ENCODE measurements at places on chromosomes 5 and 9.

DNA sequence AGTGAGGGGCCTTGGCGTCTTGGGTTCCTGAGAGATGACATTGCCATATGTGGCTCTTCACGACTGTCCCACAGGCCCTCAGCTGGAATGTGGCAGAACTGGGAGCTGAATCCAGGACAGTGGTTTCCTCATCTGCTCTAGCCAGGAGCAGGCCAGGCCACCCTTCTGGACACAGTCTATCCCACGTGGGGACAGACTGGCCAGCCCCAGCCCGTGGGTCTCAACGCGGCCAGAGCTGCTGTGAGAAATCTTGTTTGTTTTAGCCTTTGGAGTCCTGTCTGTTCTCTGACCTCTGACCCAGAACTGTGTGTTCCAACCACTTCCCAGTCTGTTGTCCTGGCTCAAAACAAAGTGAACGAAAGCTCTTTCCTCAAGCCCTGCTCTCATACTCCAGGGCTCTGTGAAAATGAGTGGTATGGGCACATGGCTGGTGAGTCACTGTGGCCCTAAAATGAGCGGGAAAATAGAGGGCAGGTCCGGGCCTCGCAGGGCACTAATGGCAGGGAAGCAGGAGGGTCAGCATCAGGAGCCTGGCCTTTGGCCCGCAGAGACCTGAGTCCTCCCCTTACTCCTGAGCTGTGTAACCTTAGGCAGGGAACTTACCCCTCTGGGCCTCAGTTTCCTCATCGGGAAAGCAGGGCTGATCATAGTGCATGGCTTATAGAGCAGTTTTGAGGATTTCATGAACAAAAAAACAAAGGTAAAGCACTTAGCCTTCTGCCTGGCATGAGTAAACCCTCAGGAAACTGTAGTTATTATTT is 34.8 kb upstream of the GLRX start:
- no peak for DNase-seq

DNA sequence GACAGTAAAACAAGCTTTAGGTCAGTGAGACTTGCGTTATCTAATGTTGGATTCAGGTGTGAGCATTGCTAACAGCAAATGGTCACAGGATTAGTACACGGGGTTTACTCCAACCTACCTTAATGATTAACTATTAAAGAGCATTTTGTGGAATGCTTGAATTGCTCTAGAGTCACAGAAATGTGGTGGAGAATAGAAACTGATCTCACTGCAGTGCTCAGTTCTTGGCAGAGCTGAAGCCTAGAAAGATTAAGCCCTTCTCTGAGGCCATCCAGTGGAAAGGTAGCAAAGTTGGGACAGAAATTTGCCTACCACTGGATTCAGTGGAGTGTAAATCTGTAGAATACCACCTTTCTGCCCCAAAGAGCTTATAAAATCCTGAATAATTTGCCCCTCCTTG is 60.9 kb downstream of the ICE1 start:
- no peak for DNase-seq

GRCh38 chr5:123549256-123549904 is 37.4 kb downstream of the CSNK1G3 start:
- no peak for DNase-seq

DNA sequence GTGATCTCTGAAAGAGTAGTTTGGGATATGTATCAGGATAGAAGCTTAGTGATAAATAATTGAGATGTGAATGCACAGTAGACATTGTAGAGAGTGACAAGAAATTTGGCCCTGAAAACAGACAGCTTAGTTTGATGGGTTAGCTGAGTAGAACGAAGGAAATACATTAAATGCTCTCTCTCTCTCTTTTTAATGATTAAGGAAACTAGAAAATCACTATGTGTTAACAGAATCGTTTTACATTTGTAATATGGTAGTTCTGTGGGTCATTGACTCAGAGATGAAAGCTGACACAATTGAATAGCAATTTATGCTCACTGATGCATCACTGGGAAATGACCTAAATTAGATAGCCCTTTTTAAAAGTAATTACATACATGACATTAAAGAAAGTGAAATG is 739.8 kb upstream of the PTPRD start:
- no peak for DNase-seq

GRCh38 chr5:149780043-149780737 is 50.1 kb downstream of the PPARGC1B start:
- no peak for DNase-seq

Measured in fibroblast of upper back skin (primary cell).